ENCODE measurements at places on chromosomes 4 and X.

- no peak for DNase-seq
Measured at GRCh38 chrX:109966246-109966645, 36.7 kb upstream of the TMEM164 start.

DNA sequence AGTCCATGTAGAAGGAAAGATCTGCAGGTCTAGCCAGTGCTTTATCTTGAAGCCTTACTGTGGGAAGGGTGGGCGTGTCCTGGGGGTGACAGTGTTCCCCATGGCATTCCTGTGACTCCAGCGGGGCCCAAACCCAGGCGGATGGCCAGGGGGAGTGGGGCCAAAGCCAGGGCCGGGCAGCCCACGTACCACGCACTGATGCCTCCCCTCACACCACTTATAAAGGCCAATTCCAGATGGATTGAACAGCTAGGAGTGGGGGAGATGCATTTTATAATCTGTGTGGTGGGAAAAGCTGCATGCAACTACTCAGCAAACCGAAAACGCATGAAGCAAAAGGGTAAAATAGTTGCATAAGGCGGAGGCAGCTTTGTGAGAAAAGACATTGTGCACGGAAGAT is 36.4 kb downstream of the NELFA start:
- DNase-seq = no peak

GRCh38 chrX:10022580-10023245 is 55.6 kb downstream of the CLDN34 start:
- DNase-seq = peak; percentile 3

DNA sequence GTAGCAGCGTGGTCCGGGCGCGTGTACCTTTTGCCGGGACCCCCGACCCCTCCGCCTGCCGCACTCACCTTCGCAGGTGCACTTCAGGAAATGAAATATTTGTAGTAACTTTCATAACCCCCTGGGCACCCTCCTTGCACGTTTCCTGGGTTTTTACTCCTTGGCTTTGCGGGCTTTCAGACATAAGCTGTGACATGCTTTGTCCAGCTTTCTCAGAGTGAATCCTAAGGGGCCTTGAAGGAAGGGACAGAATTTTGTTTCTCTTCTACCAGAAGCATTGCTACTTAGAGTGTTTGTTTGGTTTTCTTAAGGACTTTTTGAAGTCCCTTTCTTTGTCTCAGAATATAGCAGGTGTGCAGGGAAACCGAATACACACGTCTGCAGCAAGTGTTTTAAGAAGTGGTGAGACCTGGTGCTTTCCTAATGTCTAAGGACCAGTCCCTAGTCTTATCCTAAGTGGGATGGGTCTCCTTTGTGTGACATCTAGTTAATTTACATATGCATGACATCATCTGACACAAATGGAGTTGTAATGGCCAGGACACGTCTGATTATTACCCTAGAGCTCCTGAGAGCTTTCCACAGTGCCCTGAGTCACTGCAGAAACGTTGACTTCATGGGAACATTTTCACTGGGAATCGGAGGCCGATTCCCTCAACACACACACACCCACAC is 1.3 kb downstream of the FAM149A start:
- no peak for DNase-seq

GRCh38 chr4:182717788-182718583 is 199.2 kb downstream of the DCTD start:
- DNase-seq = no peak

DNA sequence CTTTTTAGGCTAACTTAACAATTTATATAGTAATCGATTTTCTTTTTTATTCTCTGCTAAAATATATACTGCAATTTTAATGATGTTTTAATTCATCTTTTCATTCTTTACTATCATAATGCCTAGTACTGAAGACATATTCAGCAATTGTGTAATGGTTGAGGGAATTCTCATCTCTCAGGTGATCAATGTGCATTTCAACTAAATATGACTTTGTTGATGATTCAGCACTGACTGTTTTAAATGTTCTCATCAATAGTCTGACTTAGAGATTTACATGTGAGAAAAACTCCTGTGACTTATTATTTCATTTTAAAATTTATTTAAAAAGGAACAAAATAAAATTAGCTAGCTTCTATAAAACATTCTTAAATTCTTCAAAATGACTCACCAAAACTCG is 1450.3 kb downstream of the STIM2 start:
- no peak for DNase-seq

- DNase-seq = no peak
Measured at GRCh38 chr4:189002475-189002874, 863.2 kb downstream of the TRIML1 start.

DNA sequence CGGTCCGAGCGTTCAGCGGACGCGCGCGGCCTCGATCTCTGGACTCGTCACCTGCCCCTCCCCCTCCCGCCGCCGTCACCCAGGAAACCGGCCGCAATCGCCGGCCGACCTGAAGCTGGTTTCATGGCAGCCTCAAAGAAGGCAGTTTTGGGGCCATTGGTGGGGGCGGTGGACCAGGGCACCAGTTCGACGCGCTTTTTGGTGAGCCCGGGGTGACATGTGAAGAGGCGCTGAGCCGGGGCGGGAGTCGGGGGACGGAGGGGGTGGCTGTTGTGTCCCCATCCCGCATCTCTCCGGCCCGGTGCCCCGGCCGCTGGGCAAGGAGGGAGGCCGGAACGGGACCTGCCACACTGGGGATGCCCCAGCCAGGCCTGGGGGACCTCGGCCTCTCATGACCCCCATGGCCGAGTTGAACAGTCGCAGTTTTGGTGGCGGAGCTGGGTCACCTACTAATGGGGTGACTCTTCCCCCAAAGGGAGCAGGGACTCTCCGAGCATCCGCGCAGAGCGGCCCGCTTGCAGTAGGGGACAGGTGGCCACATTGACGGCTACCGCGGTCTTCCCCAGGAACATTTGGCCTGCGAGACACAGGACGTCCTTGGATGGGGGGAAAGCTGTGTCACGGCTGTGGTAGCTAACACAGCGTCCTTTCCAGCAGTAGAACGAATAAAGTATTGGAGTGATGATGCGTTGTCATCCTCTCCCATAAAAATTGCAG is at the start of gene GK:
Gene GK (plus strand): TSS at position 9 of the 717 bp plus-strand sequence. CDS start 115 bp downstream, at position 124.
- DNase-seq = peak; percentile 69

GRCh38 chrX:77436682-77437081 is 10.5 kb upstream of the FGF16 start:
- no peak for DNase-seq

DNA sequence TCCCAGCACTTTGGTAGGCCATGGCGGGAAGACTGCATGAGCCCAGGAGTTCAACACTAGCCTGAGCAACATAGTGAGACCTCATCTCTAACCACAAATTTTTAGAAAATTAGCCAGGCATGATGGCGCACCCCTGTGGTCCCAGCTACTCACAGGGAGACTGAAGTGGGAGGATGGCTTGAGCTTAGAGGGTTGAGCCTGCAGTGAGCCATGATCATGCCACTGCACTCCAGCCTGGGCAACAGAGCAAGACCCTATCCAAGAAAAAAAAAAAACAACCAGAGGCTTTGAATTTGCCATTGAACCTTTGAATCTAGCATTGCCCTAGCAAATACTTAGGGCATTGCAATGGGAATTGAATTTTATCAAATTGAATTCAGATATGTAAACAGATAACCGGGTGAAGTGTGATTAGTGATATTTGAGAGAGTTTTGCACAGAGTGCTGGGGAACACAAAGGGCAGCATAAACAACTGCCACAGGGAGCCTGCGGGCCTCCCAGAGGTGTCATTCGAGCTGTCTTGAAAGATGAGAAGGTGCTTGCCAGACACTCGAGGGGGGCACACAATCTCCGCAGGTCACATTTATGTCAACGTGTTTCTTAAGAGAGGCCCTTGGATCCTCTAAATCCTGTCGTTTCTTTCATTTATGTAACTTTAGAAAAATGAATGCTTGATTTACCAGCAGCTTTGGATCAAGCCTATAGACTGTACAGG is 200.3 kb downstream of the AASDH start:
- no peak for DNase-seq

DNA sequence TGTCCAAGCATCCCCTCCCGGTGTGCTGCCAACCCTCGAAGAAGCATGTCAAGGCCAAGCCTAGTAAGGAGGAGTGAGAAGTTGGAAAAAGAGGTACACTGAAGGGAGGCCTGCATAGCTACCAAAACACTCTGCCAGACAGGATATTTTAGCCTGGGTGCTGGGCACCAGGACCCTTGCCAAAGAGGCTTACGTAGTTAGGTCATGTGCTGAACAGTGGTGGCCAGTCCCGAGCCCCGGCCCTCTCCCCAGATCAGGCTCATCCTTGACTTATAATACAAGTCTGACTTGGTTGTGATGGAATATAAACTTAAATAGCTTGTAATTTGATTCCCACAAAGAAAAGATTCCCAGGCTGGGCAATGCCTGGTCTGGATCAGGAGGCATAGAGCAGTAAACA is 149.3 kb downstream of the ARHGEF9 start:
- no peak for DNase-seq
